Tongue (tissue), 3 donors: ENCODE measurements at places on chromosomes 6 and 20. TPM values are rescaled to one million over a fixed set of nuclear protein-coding genes. Genes with fewer than 3 reads are reported as not detected.
A peak's percentile ranks its signal among the peaks of the same experiment; 100 is the strongest.

GRCh38 chr6:105553171-105553570, 150.3 kb upstream of the PREP start:
- DNase-seq, result no peak

GRCh38 chr20:62481425-62482145, 5.8 kb upstream of the GATA5 start:
- peak; percentile 65 for DNase-seq

- peak; percentile 18 for DNase-seq
Measured at GRCh38 chr6:93972791-93973190, 553.4 kb upstream of the EPHA7 start.

- no peak for DNase-seq
Measured at GRCh38 chr6:145544514-145544913, 190.8 kb downstream of the EPM2A start.

- no peak for DNase-seq
Measured at GRCh38 chr6:19268117-19268516, 569.1 kb upstream of the ID4 start.

- peak; percentile 82 for DNase-seq
Measured at GRCh38 chr6:106927531-106928398, 46.8 kb downstream of the CD24 start.

Gene LRRC1
- 19.1 TPM for total RNA-seq

Gene HUS1B
- total RNA-seq, result 0.92 TPM

Gene PTGIS
- total RNA-seq, result 27.7 TPM

Gene RAB44
- 0.62 TPM for total RNA-seq

Gene DLK2
- 5.2 TPM for total RNA-seq

Gene DAAM2
- total RNA-seq, result 37.2 TPM
